Erythroblast (primary cell): ENCODE measurements at places on chromosomes 6 and 20.

DNA sequence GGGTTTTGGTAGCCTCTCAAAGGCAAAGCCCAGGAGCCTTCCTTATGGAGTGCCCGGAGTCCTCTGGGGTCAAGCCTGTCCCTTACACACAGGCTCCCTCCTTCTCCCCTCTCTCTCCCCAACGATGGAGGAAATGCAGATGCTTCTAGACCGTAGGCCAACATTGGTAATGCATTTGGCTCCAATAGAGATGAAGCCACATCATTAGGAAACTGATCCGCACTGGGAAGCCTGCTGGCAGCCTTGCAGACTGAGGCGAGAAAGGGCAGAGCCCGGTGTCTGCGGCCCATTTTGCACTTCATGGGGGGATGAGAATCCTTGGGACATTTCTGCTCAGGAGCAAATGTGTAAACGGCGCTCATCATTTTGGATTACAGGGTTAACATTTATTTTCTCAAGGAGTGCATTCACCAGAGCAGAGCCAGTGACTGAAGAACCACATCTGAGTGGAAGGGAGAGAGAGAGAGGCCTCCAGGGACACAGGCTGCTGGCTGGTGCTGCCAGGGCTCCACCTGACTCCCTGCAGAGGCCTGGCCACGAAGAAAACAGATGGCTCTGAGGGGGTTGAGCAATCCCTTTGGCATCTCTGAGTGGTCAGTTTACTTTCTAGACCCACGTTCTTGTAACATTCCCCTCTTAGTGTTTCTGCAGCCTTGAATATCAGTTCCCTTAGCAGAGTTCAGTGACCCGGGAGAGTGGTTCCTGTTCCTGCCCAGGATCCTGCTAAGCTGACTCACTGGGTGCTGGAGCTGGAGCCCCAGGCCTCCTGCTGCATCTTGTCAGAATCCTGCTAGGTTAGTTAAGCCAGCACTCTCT, 4.4 kb upstream of the CST3 start:
- DNase-seq: no peak

- DNase-seq: no peak
Observed at GRCh38 chr6:25089442-25089841, 153.7 kb upstream of the RIPOR2 start.

DNA sequence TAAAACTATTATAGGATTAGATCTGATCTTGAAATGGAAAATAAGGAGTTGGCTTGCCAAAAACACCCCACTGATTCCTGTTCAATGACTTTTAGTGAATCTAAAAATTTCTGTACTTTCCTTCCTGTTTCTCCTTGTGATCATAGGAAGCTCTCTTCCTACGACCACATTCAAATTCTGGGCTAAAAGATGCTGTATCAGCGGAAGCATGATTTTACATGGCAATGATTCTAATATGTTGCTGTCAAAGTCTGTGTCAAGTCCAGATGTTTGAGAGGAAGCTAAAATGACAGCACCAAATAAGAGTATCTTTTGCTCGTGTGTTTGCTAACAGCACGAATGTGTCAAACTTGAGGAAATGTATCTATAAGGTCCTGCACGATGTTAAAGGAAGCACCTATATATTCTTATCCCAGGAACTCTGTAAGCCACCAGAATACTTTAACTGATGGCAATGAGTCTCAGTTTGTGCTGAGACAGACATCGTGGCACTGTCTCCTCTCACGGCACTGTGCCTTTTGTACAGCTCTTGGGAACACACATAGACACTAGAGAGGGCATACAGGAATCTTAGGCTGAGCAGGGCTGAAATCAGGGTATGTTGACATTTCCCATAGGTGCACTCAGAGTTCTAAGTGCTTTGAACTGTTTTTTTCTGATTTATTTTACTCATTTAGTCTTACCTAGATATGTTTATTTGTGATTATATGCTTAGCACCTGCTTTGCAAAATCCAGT, 24.9 kb upstream of the MAP3K4 start:
- no peak for DNase-seq

DNA sequence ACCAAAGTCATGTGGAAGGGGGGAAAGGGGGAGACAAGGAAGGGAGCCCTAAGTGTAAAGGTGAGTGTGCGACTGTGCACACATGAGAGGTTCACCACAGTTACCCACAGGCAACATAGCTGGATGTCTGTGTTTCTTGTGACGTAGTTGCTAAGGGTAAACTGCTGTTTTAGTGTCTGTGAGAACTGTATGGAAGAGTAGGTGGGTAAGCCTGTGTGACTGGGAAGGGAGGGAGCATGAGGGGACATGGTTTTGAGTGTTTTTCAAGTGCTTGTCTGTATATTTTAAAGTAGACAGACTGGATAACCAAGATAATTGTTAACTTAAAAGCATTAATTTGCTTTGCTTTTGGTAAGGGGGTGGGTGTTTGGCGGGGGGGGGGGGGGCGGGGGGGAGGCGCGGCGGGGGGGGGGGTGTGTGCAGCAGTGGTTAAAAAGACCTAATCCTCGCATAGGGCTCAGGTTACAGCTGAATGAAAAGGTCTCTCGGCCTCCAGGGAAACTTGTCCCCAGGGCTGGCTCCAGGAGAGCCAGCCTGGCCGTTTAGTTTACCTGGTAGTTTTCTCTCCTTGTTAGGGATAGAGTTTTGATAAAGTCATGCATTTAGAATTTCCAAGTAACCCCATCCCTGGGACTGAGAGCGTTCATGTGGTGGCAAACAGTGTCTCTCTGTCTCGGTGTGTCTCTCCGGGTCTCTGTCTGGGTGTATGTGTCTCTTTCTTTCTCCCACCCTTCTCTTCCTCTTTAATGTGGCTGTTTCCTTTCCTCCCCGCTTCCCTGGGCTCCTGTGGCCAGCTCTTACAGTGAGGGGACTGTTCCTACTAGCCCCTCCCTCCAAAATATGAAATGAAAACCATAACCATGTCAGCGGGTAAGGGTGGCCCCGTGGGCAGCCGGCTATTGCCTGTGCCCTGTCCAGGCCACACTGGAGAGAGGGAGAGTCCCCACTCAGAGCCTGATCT, 3.4 kb downstream of the SCUBE3 start:
- DNase-seq: no peak

DNA sequence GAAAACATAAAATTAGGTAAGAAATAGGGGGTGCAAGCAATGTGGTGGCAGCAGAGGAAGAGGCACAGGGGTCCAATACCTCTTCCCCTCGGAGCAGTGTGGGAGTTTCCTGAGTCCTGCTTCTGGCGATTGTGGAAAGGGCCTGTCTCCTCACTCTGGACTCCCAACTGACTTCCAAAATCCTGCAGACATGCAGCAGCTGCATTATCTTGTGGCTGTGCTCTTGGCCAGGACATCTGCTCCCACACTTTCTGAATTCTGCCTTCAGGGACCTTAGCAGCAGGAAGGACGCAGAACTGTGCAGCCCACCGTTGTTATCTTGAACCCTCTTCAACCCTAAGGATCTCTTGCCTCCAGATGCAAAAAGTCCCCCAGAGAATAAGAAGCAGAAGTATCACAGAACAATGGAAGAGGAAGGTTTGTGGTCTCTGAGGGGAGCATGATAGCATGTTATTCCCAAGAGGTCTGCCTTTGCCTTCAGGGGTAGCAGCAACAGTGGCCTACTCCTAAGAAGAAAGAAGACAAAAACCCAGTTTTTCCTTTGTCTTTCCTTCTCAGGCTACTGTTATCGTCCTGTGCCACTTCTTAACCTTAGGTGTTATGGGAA, 102.5 kb upstream of the EMILIN3 start:
- DNase-seq: no peak

DNA sequence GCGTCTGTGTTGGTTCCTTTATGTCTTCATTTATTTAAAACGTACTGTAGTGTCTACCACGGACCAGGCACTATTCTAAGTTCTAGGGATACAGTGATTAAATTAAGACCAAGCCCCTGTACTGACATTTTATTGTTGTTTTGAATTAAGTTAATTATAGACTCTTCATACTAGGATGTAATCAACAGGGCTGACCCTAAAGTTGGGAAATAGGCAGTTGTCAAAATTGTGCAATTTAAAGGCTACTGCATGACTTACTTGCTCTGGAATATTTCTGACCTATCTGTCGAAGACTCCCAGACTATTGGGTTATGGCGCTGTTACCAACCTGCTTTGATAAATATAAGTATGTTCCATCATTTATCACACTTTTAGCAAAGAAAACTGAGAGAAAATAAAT, 6.7 kb downstream of the MYO6 start:
- no peak for DNase-seq

GRCh38 chr6:43668151-43669028, 19.2 kb downstream of the MRPS18A start:
- DNase-seq: peak; percentile 82

DNA sequence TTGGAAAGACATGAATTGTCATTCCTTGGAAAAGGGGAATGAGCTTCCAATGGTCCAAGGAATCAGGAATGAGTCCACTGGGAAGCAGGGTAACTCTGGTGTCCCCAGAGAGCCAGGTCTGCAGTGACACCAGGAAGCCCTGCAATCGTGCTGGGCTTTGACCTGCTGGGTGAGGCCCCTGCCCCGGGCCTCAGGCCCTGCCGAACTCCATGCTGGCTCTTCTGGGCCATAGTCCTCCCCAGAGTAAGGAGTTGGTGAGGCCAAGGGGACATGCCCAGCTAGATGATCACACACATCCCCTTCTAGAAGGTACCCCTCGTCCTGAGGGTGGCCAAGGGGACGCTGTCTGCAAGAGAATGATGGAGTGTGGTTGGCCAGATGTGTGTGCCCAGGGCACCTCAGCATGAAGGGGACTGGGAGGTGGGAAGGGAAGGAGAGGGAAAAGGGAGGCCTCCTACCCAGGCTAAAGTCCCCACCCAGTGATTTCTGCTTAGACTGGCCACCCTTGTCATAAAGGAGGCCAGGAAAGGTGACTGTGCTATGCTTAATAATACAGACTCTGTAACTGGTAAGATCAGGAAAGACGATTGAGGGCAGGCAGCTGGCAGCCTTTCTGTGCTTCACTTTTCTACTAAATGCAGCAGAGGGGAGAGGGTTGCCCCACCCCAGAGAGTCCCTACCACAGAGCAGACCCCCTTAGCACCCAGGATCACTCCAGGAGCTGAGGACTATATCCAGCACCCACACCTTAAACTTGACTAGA, 119.3 kb downstream of the SNX5 start:
- DNase-seq: no peak

DNA sequence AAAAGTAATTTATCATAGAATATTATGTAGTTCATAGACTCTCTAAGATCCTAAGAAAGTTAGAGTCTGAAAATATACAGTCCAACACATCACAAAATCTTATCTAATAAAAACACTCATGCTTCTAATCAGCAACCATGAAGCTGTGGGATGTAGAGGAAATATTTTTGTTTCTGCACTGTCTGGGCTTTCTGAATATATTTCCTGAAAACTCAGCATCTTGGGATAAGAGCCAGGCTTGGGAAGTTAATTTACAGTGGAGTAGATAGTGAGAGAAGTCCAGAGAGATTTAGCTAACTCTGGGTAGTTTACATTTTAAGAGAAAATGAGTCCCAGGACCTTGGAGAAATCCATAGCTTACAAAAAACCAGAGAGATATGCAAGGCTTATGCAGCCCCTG, 150.4 kb upstream of the BMP5 start:
- no peak for DNase-seq

DNA sequence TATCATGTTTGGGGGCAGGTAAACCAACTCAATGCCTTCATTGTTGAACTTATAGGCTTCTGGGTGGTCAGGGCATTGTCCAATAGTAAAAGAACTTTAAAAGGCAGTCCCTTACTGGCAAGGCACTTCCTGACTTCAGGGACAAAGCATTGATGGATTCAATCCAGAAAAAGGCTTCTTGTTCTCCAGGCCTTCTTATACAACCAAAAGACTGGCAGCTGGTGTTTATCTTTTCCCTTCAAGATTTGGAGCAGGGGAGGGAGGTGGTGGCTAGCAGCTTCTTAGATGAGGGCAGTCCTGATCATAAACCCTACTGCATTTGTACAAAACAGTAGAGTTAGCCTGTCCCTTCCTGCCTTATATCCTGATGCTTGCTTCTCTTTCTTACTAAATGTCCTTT, 57.5 kb downstream of the NCOA3 start:
- DNase-seq: no peak

- DNase-seq: no peak
Observed at GRCh38 chr6:11616200-11616611, 78.7 kb downstream of the TMEM170B start.

GRCh38 chr6:30463242-30463641, 26.1 kb upstream of the HLA-E start:
- DNase-seq: no peak

DNA sequence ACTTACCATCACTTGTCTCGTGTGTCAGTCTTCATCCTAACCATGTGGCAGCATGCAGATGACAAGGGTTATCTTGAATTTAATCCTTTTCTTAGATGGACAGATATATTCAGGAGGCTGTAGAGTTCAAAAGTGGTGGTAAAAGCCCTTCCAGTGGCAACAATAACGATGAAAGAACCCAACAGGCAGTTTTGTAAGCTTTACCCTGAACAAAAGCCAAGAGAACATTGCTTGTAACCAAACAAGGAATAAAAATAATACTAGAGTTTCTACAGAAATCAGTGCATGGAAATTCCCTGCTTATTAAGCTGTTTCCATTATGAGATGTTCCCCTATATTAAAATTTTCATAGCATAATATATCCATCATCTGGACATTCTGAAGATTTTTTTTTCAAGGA, 69.7 kb downstream of the PDE7B start:
- no peak for DNase-seq

- DNase-seq: no peak
Observed at GRCh38 chr6:36035225-36035624, 7.6 kb downstream of the MAPK14 start.

DNA sequence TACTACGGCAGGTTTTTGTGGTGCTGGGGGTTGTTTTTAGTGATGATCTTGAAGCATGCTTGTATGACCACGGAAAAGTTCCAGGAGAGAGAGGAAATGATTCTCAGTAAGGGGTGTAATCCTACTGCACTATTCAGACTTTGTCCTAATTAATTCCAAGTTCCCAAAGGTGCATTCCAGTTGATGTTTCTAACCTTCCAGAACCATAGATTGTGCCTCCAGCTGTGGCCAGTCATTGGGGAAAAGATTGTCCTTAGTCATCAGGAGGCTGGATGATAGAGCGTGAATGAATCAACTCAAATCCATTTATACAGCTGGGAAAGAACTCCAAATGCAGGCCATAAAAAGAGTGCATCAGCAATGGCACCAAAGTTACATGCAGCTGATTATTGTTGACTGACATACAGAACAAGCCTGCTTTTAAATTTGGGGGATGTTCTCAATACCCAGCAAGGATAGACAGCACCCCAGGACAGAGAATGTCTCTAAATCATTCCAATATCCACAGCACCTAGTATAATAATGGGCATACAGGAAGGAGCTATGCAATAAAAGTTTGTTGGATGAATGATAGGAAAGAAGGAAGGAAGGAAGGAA, 27.8 kb upstream of the PKHD1 start:
- DNase-seq: no peak

GRCh38 chr6:135053406-135053805, 1.2 kb downstream of the HBS1L start:
- DNase-seq: peak; percentile 62

- DNase-seq: no peak
Observed at GRCh38 chr20:45752746-45753145, 30.6 kb downstream of the SPINT4 start.

DNA sequence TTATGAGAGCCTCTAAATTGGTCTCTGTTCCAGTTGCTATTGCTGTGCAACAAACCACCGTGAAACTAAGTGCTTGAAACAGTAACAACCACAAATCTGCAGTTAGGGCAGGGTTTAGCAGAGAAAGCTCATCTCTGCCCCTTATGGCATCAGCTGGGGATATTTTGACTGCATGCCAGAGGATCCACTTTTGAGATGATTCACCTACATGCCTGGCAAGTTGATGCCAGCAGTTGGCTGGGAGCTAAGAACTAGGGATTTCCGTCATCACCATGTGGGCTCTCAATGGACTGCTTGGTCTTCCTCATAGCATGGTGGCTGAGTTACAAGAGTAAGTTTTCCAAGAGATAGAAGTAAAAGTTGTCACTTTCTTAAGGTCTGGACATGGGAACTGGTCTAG, 35.1 kb downstream of the PLCB4 start:
- no peak for DNase-seq
